Left renal cortex interstitium (tissue), 4 donors: ENCODE measurements at places on chromosomes 4 and X. TPM values are rescaled to one million over a fixed set of nuclear protein-coding genes. Genes with fewer than 3 reads are reported as not detected.

- DNase-seq = no peak
These were observed 60.2 kb upstream of the PGAM4 start for GRCh38 chrX:78029663-78030062.

GRCh38 chrX:18761750-18762149 lies 54.3 kb downstream of the PPEF1 start:
- DNase-seq = no peak

DNA sequence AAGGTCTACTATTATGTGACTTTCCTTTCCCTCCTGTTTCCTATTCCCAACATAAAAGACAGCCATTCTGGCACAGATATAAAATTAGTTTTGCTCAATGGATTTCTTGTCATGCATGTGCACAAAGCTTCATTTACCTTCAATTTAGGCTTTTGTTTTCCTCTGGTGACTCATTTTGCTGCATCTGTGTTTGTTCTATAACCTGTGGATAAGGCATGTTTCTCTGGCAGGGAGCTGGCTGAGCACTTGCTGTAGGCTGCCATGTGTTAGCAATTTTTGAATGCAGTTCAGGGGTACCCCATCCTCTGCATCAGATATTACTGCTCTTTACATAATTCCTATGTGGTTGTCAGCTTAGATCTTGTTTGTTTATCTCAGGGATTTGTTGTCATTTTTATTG lies 202.8 kb upstream of the GRID2 start:
- no peak for DNase-seq

- DNase-seq = no peak
These were observed 133.8 kb upstream of the ATP6AP2 start for GRCh38 chrX:40446921-40447320.

MSANTD1 gene
- 0.33 TPM for polyA plus RNA-seq

C4orf50 gene
- polyA plus RNA-seq = not detected
